Right renal cortex interstitium (tissue), 3 donors: ENCODE measurements at places on chromosomes 4 and X. TPM values are rescaled to one million over a fixed set of nuclear protein-coding genes. Genes with fewer than 3 reads are reported as not detected.

The TRMT10A gene
- polyA plus RNA-seq: 16.2 TPM

The PLXNB3 gene
- polyA plus RNA-seq: 0.96 TPM

The SPANXB1 gene
- polyA plus RNA-seq: not detected

The CNGA1 gene
- polyA plus RNA-seq: 6.5 TPM

The HPGDS gene
- polyA plus RNA-seq: 4.2 TPM

The EDA2R gene
- 0.67 TPM for polyA plus RNA-seq

The BMPR1B gene
- polyA plus RNA-seq: 29.9 TPM

The PCSK1N gene
- polyA plus RNA-seq: 5.1 TPM

The PABPC5 gene
- polyA plus RNA-seq: 5.5 TPM

The CENPVL3 gene
- 1.7 TPM for polyA plus RNA-seq

The SCML2 gene
- 8.1 TPM for polyA plus RNA-seq

The FGA gene
- polyA plus RNA-seq: 1.4 TPM

The TRAPPC2 gene
- polyA plus RNA-seq: 15.2 TPM

The GPM6B gene
- 24.5 TPM for polyA plus RNA-seq

The DMRTC1B gene
- 4.1 TPM for polyA plus RNA-seq

The SRPX2 gene
- polyA plus RNA-seq: 9.9 TPM

The DACH2 gene
- 28.2 TPM for polyA plus RNA-seq

The NWD2 gene
- polyA plus RNA-seq: 0.11 TPM

The TMLHE gene
- 26.0 TPM for polyA plus RNA-seq

The DNAAF6 gene
- polyA plus RNA-seq: 0.10 TPM

The TCEAL5 gene
- polyA plus RNA-seq: 14.7 TPM

The COL4A6 gene
- 15.6 TPM for polyA plus RNA-seq

The EDA gene
- 6.3 TPM for polyA plus RNA-seq

The WDR1 gene
- polyA plus RNA-seq: 199 TPM

The PAGE4 gene
- polyA plus RNA-seq: 1.4 TPM

The GPR34 gene
- polyA plus RNA-seq: 6.2 TPM

The CHIC1 gene
- polyA plus RNA-seq: 10.9 TPM

The HNRNPH2 gene
- polyA plus RNA-seq: 157 TPM

The RBMXL3 gene
- not detected for polyA plus RNA-seq

The NOP14 gene
- 30.5 TPM for polyA plus RNA-seq

The CCSER1 gene
- 19.7 TPM for polyA plus RNA-seq

The NMU gene
- 10.8 TPM for polyA plus RNA-seq

The CWH43 gene
- polyA plus RNA-seq: 5.5 TPM

The ASB12 gene
- polyA plus RNA-seq: 0.71 TPM

The PNPLA4 gene
- 28.9 TPM for polyA plus RNA-seq

The TRO gene
- polyA plus RNA-seq: 116 TPM

The NDUFA1 gene
- polyA plus RNA-seq: 167 TPM
